ENCODE measurements at places on chromosomes 7 and 10. TPM values are rescaled to one million over a fixed set of nuclear protein-coding genes. Genes with fewer than 3 reads are reported as not detected.

- no peaks in the 10 kb centered on the region for H3K36me3 ChIP-seq
- DNase-seq = no peak
- peaks cover 10% of the 10 kb centered on the region for H3K4me1 ChIP-seq
- no peak overlapping the region for H3K27ac ChIP-seq
- no peaks in the 10 kb centered on the region for H3K27me3 ChIP-seq
- no peak overlapping the region for H3K4me3 ChIP-seq
These were observed 13.3 kb upstream of the ACSL5 start for GRCh38 chr10:112360308-112361270.

DNA sequence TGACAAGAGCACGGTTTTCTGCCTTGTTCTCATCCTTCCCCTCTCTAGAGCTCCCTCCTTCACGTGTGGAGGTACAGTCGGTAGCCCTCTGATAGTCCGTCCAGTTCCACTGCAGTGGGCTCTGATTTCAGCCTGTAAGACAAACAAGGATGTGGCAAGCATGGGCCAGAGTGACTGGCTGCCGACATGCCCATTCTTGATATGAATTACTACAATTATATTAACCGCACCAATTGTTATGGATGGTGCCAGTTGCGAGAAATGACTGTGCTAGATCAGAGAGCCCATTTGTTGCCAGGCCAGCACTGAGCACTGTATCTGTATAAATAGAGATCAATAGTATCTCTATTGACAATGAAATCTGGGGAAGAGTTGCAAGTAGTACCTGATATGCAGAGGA lies 146.6 kb downstream of the CHN2 start:
- no peak overlapping the region for H3K27ac ChIP-seq
- H3K4me1 ChIP-seq = peaks cover 16% of the 10 kb centered on the region
- peaks cover 4% of the 10 kb centered on the region for H3K27me3 ChIP-seq

DNA sequence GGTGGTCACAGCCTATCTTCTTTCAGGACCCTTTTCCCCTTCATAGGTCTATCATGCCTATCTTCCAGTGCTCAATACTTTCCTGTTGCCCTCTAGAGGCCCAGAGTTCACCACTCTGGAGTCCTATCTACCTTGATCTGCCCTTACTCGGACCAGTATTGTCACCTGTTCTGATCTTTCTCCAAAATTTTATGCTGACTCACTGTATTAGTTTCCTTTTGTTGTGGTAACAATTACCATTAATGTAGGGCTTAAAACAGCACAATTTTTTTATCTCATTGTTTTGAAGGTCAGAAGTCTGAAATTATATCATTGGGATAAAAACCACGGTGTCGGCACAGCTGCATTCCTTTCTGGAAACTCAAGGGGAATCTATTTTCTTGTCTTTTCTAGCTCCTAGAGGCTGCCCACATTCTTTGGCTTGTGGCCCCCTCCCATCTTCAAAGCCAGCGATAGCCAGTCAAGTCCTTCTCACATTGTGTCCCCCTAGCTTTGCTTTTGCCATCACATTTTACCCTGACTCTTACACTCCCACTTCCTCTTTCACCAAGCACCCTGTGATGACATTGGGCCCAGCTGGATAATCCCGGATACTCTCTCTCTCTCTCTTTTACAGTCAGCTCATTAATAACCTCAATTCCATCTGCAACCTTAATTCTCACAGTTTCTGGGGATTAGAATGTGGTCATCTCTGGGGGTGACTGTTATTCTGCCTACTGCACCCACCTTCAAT lies 54.6 kb downstream of the TFAM start:
- H3K4me3 ChIP-seq = no peak overlapping the region
- peaks cover 4% of the 10 kb centered on the region for H3K36me3 ChIP-seq
- no peak for DNase-seq
- no peak overlapping the region for H3K27ac ChIP-seq
- H3K4me1 ChIP-seq = peaks cover 36% of the 10 kb centered on the region

- peaks cover 7% of the 10 kb centered on the region for H3K4me1 ChIP-seq
- peaks cover 84% of the 10 kb centered on the region for H3K27me3 ChIP-seq
- H3K36me3 ChIP-seq = no peaks in the 10 kb centered on the region
- DNase-seq = no peak
These were observed 2.1 kb downstream of the CNNM1 start for GRCh38 chr10:99331207-99331803.

DNA sequence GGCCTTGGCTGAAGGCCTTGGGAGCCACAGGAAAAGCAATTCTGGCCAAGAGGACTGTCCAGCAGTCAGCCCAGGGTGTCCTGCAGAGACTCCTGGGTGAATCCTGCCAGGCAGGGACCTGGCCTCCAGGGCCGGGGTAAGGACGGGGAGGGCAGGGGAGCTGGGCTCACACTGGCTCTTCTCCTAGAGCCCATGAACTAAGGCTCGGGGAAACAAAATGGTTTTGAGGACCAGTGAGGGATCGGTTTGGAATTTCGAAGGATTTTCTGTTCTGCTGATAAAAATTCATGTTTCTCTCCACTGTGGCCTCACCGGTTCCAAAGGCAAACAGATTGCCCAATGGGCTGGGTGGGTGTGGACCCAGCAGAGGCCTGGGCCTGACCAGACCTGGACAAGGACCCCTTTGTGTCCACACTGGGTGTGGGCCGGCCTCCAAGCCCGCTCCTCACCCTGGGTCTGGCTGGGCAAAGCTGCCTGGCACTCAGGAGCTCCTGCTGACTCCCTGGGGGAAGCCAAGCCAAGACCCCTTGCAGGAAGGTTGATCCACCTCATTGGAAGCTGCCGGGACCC lies 27.3 kb downstream of the FAM20C start:
- peaks cover 17% of the 10 kb centered on the region for H3K4me1 ChIP-seq
- H3K27ac ChIP-seq = no peak overlapping the region
- H3K27me3 ChIP-seq = no peaks in the 10 kb centered on the region
- H3K36me3 ChIP-seq = no peaks in the 10 kb centered on the region

Gene CALHM3
- not detected for total RNA-seq

Gene PLAC9
- 25.1 TPM for total RNA-seq

Gene CALML3
- total RNA-seq = 0.07 TPM

- no peak for DNase-seq
- H3K27ac ChIP-seq = no peak overlapping the region
- H3K27me3 ChIP-seq = peaks cover 36% of the 10 kb centered on the region
- no peaks in the 10 kb centered on the region for H3K4me1 ChIP-seq
- H3K4me3 ChIP-seq = no peak overlapping the region
- no peaks in the 10 kb centered on the region for H3K36me3 ChIP-seq
These were observed 227.0 kb downstream of the TMEM178B start for GRCh38 chr7:141300816-141301215.

DNA sequence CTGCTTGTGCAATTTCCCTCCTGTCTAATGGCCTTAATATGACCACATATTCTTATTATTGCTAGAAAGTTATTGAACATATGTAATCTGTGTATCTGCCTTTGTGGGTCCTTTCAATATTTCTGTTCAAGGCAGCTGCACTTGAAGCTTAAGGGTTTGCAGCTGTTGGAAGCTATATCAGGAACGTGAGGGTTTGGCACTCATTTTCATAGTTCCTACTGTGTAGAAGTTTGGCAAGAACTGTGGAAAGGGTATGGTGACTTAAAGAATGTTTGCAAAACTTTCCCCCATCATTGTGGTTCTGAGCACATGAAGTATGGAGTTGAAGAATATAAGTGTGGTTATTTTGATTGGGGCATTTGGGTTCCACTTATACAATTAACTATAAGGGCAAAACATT lies 144.7 kb upstream of the SEMA3A start:
- H3K4me3 ChIP-seq = no peak overlapping the region
- H3K36me3 ChIP-seq = no peaks in the 10 kb centered on the region
- H3K4me1 ChIP-seq = peaks cover 10% of the 10 kb centered on the region
- H3K27ac ChIP-seq = no peak overlapping the region

- H3K36me3 ChIP-seq = no peaks in the 10 kb centered on the region
- H3K4me3 ChIP-seq = no peak overlapping the region
- peaks cover 3% of the 10 kb centered on the region for H3K27me3 ChIP-seq
- DNase-seq = no peak
- H3K4me1 ChIP-seq = peaks cover 6% of the 10 kb centered on the region
These were observed 34.4 kb downstream of the POLR1F start for GRCh38 chr7:19674266-19674960.

DNA sequence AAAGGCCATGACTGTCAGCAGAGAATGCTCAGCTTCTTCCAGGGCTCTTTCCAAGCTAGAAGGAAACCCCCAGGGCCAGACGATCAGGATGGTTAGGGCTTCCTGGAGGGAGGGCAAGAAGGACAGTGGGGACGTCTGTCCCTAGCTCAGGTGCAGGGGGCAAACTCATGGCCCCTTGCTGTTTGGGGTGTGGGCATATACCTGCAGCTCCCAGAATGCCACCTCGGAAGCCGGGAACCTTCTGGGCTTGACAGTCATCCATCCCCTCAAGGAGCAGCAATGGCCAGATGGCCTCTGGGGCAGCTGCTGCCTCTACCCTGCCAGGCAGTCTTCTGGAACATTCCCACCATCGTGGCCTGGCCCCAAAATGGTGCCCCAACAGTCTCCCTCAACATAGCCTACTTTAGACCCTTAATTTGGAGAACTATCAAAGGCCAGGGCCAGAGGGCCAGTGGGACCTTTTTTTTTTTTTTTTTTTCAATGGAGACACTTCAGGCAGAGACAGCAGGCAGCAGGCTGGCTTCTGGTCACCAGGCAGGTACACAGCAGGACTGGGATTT lies 40.2 kb upstream of the ZMIZ1 start:
- H3K4me3 ChIP-seq = no peak overlapping the region
- H3K36me3 ChIP-seq = no peaks in the 10 kb centered on the region
- peaks cover 40% of the 10 kb centered on the region for H3K4me1 ChIP-seq
- no peaks in the 10 kb centered on the region for H3K27me3 ChIP-seq

Gene CALML5
- not detected for total RNA-seq

DNA sequence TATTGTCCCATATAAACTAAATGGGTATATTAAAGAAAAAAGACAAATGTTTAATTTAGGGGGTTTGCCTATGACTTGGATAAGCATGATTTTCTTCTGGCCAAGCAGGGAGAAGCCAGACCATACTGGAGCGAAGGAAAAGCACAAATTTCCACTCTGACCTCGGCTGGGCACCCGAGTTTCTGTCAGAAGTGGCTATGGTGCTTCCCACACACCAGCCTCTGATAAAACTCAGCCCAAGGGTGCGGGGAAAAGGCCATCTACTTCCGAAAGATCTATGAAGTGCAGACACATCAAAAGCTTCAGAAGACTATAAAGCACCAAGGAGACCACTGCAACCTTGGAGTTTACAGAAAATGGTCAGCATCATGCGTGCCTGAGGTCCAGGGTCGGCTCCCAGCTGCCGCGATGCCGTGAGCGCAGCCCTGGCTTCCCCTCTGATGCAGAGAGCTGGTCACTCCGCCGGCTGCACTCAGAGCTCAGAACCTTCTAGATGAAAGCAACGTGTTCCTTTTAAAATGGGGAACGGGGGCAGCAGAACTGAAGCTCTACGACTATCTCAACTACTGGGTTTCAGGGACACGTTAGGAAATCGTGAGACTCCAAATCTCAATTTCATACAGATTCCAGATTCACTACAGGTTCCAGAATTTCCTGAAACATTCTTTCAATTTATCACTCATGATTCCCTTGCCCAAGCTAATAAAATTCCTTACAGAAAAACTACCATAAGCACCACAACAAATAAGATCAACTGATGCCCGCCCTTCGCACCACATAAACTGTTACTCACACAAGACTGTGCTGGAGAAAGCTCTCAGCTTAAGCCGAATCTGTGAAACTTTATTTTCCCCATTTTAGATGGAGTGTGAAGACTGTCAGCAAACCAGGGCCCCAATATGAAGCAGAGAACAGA lies 84.5 kb downstream of the DIP2C start:
- no peaks in the 10 kb centered on the region for H3K27me3 ChIP-seq
- H3K27ac ChIP-seq = peak overlapping the region; percentile 43
- H3K4me3 ChIP-seq = no peak overlapping the region
- no peak for DNase-seq

Data from mesothelial cell of epicardium (in vitro differentiated cells).